DMS153 (cell line): ENCODE measurements at places on chromosomes 2 and 18.

DNA sequence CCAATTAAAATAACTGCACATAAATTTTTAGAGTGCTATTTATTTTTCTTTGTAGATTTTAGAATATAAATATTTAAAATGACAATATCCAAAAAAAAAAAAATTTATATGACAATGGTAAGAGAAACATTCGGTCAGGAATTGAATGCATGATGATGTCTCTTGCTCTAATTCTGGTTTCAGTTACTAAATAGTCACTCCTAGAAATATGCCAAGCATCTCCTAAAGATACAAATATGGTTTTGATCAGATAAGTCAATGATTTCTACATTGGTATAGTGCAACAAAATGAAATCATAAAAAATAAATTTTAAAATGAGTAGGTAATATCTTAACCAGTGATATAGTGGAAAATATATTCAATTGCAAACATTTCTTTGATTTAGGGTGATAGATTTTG is 95.9 kb upstream of the ACKR3 start:
- DNase-seq, result no peak

DNA sequence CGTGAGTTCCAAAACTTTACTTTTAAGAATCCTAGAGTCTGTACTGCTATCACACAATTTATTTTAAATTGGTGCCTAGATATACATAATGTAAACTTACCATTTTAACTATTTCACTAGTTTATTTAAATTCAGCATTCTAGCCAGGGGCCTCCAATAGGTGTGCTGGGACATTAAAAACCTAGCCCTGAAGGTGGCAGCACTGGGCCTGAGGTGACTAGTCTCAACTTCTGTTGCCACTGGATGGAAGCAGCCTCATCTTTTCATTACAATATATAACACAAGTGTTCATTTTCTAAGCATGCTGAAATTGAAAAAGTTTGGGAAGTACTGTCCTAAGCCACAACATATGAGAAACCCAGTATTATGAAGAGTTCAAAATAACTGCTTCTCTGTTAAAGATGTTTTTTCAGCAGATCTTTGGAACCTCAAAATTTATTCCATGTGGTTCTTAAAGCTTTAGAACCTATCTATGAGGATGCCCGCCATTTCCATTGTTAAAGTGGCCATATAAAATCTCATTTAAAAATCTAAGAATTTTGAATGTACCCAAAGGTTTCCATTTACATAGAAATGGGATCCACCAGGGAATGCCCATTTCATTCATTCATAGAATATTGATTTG is 2.9 kb upstream of the RBBP8 start:
- DNase-seq, result peak; percentile 41

DNA sequence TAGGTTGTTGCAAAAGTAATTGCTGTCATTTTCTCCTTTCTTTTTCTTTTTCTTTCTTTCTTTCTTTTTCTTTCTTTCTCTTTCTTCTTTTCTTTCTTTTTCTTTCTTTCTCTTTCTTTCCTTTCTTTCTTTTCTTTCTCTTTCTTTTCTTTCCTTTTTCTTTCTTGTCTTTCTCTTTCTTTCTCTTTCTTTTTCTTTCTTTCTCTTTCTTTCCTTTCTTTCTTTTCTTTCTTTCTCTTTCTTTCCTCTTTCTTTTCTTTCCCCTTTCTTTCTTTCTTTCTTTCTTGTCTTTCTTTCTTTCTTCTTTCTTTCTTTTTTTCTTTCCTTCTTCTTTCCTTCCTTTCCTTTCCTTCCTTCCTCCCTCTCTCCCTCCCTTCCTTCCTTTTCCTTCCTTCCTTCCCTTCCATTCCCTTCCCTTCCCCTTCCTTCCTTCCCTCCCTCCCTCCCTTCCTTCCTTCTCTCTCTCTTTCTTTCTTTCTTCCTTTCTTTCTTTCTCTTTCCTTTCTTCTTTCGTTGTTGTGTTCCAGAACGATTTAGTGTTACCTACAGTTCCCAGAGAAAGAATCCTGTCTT is 178.9 kb downstream of the RPIA start:
- DNase-seq, result no peak

- no peak for DNase-seq
These were observed 577.9 kb upstream of the GCFC2 start for GRCh38 chr2:76288598-76288997.

DNA sequence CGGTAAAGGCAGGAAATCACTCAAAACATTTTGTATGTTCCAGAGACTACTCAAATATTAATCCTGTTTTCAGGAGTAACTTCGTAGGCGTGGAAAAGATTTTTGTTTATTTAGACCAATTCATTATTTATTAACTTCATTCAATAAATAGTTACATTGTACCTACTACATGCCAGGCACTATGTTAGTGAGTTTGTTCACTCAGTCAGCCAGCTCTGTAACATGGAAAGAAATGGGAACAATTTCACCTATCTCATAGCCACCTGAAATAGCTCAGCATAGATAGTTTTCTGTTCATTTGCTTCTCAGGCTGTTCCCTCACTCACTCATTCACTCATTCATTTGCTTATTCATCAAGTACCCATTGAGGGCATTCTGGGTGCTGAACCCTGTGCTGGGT is 34.6 kb downstream of the TTC39C start:
- DNase-seq, result no peak

GRCh38 chr18:49030138-49030537 is 79.4 kb upstream of the SMAD7 start:
- DNase-seq, result no peak

- DNase-seq, result peak; percentile 92
These were observed 66.6 kb upstream of the ZNF397 start for GRCh38 chr18:35174093-35174731.
